D341Med (cell line): ENCODE measurements at places on chromosomes 5 and 9.

DNA sequence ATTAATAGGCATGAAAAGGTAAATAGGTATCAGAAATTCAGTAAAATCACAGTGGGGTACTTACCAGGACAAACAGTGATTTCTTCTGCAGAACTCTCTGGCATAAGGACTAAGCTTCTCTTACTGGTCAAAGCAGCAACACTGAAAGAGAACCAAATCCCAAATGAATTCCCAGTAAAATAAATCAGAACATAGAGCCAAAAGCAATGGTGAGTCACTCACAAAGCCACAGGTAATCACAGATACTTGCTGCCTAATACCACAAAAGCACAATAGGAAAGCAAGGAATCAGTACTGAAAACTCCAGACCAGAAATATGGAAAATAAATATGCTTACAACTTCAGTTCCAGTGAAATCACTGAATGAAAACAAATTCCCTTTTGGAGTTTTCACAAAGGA lies 50.7 kb downstream of the UIMC1 start:
- no peak for DNase-seq

DNA sequence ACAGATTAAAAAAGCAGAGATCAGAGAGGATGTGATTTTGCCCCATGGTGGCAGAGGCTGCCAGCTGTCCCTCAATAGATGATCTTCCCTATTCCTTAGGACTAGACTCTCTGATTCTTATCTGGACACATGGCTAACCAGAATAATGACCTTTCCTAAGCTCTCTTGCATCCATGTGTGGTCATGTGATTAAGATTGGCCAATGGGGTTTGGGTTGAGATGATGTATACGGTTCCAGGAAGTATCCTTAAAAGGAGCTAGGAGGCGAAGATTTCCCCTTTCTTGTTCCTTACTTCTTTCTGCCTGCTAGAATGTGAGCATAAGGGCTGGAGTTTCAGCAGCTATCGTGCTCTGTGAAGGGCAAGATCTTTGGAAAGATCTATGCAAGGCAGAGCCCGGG lies 39.8 kb downstream of the FOXI1 start:
- DNase-seq = no peak

GRCh38 chr5:107387526-107388140 lies 283.1 kb downstream of the EFNA5 start:
- no peak for DNase-seq

- DNase-seq = no peak
Measured at GRCh38 chr5:78544561-78545201, 103.9 kb downstream of the LHFPL2 start.

DNA sequence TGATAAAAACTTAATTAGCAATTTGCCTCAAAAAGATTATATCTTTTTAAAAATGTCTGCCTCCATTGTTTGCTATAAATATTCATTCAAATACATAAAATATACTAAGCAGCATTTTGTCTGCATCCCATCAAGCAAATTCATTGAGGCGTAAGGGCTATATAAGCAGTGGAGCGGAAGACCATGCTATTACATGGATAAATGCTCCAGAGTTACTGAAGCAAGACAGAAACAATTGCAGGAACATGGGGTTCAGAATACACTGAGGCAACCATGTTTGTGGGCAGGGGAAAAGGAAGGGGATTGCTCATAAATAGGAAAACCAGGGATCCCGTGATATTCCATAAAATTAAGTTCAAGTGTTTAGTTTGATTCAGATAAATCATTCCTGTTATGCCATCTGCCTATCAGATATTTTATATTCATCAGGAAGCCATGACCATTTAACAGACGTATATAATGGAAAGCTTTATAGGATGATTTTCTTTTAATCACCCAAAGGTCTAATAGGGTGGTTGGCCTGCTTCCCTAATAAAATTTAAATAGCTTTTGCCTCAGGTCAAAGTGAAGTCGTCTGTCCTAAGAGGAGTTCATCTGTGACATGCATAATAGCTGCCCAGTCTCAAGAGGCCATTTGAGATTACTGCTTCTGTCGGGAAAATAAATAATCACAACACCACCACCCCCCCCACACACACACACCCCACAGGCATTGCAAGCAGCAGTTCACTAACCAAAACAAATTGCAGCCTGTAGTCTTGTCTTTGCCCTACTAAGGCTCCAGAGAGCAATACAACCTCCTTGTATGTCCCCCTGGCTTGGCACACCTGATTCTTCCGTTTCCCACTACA lies 105.2 kb downstream of the RASEF start:
- no peak for DNase-seq

- no peak for DNase-seq
Measured at GRCh38 chr5:147830035-147830434, 1.4 kb downstream of the SPINK1 start.

GRCh38 chr5:24510523-24510988 lies 134.2 kb downstream of the CDH10 start:
- DNase-seq = no peak

- DNase-seq = no peak
Measured at GRCh38 chr9:35112257-35113020, 3.2 kb downstream of the ATOSB start.

DNA sequence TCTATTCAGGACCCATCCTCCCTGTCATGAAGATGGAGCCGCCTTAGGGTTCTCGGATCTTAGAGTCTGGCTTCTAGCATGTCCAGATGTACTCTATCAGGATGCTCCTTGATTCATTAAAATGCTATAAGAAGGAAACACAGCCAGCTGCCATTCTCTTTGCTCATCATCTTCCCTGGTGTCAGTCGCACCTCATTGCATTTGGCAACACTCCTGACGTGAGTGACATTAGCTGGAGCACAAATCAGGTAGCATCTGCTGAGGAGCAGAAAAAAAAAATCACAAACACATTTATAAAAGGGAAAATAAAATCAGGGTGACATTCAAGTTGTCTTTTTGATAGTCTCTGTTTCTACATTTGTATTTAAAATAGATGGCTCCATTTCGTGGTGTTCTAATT lies 226.1 kb upstream of the NMUR2 start:
- DNase-seq = no peak

- no peak for DNase-seq
Measured at GRCh38 chr5:142053426-142054151, 40.8 kb upstream of the GNPDA1 start.

- no peak for DNase-seq
Measured at GRCh38 chr5:130251931-130252330, 347.7 kb downstream of the CHSY3 start.

GRCh38 chr5:130994496-130995253 lies 170.4 kb downstream of the HINT1 start:
- no peak for DNase-seq

DNA sequence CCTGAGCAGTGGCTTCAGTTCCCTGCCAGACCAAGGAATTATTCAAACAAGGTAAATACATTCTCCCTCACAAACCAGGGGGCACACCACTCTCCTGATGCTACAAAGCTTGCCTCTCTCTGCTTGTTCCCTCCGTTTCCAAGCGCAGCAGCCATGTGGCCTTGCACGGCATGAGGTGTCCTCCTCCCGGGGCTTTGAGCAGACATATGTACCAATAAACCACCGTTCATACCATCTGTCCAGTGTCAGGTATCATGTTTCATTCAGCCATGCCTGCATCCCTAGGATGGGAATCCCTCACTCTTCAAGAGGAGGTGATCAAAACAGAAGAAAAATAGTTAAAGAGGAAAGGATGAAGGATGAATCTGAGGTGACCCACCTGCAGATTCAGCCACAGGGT lies 282.7 kb downstream of the ENC1 start:
- DNase-seq = no peak

GRCh38 chr5:103525361-103525760 lies 37.2 kb downstream of the NUDT12 start:
- no peak for DNase-seq

DNA sequence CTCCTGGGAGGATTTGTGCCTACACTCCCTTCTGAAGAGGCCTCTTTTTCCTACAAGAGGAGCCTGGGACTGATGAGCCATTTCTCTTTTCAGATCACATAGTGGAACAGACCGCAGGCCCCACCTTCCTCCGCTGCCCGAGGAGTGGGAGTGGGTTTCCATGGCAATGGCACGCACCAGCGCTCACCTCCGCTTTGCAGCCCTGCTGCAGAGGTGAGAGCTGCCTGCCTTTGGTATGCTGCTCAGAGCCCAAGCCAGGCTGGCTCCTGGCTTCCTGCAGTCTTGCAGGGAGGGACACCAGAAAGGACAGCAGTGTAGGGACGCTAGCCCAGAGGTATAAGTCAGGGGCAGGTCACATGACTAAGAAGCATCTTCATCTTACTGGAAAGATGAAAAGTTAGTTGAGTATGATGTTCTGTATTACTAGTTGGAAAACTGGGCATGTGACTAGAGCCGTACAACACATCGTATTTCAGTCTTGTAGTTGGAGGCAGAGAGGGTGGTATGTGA lies 12.4 kb downstream of the PTTG1 start:
- no peak for DNase-seq

- DNase-seq = no peak
Measured at GRCh38 chr9:105678781-105679180, 15.6 kb upstream of the TMEM38B start.

GRCh38 chr5:158589939-158590338 lies 509.8 kb downstream of the EBF1 start:
- DNase-seq = no peak

DNA sequence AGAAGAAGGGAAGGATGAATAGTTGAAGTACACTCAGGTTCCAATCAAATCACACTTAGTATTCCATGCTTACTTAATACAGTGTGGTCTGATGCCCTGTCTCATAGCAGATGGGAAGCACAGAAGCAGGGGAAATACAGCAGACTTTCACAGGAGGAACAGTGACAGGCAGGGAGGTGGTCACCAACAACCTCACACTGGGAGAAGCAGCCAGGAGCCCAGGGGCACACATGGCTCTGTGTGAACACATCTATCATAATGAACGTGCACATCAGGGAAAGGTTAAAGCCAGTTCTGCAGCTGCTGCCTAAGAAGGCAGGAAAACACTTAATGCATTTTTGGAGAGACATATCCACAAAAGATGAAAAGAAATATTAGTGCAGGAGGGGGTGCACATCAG lies 312.3 kb downstream of the MED10 start:
- no peak for DNase-seq

DNA sequence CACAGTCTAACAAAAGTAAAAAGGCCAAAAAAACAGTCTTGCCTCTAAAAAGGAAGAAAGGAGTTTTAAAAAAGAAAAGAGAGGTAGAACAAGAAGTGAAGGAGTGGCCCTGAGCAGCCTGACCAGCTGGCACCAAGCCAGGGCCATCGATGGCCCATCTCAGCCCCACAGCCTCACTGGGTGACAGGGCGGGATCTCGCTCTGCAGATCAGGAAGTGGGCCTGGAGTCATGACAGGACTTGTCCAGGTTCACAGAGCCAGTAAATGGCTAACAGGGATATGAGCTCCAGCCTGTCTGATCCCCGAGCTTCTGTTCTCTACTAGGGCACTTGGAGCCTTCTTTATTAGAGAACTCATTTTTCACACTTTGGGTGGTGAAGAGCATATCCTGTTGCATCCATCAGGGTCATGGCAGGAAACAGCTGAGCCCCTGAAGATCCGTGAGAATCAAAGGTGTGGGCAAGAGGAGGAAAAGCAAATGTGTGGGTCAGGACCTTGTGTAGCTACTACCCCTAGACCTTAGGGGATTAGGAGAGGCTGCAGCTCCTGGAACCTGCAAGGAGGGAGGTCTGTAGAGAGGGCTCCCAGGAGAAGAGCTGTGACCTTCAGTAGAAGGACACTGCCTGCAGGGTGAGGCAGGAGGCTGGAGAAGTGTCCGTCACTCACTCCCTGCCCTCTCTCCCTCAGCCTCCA lies 299.0 kb upstream of the MSX2 start:
- no peak for DNase-seq

DNA sequence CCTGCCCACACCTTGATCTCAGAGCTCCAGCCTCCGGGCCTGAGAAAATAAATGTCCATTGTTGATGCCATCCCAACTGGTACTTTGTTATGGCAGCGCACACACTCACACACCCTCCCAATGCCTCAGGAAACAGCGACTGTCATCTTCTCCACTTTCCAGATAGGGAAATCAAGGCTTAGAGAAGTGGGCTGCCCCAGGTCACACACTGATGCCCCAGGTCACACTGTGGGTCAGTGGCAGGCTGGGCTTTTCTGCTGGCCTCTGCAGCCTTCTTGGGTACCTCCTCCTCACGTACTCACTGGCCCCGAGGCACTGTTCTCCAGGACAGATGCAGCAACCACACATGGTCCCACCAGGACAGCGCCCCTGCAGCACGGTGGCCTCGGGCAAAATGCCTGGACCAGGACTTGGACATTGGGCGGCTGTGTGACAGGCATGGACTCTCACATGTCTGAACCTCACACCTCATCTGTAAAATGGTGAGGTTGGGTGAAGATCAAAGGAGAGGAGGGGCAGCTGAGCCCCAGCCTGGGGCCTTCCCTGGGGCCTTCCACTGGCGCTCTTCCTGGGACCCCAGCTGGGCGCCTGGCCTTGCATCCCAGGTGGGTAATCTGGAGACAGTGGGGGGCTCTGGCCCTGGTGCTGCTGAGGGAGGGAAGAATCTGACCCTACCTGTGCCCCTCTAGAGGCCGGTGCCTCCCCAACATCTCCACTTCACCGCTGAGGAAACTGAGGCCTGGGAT lies 156.0 kb downstream of the COL23A1 start:
- no peak for DNase-seq

DNA sequence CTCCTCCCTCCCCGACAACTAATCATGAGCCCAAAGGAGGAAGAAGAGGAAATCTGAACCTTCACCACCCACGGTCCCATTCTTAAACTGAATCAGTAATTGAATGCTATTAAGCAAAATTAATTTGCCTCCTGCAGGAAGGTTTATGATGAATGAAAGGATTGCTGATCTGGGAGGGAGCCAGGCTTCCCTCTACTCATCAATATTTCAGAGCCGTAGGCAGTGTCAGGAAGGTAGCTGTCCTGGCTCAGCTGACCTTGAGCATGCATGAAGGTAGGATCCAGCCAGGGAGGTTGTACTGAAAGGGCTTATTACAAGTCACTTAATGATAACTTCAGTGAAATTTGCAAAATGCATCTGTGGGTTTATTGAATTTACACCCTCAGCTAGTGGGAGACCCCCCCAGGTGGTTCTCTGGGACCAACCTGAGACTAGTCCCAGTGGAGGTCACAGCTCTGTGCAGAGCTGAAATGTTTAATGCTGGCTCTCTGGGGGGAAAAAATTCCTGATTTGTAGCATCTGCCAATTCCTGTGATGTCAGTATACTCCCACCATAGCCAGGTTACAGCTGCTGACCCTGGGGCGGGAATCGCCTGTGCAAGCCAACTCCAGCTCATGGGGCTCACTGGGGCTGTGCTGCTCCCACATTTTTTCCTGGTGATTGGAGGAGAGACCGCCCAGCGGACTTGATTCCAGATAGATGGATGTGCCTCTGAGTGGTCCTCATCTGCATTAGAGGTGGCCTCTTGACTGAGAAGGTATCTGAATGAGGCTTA lies 47.9 kb upstream of the NCS1 start:
- no peak for DNase-seq
